ENCODE measurements at places on chromosomes 11 and 22. TPM values are rescaled to one million over a fixed set of nuclear protein-coding genes. Genes with fewer than 3 reads are reported as not detected.

Gene OR51B4
- not detected for total RNA-seq

Gene HIC2
- 4.8 TPM for total RNA-seq

Gene FCHSD2
- total RNA-seq = 7.1 TPM

Gene TRIM49D2
- not detected for total RNA-seq

Gene SLC22A8
- total RNA-seq = not detected

Gene TMA7B
- total RNA-seq = not detected

Gene WBP2NL
- total RNA-seq = not detected

Gene ST14
- total RNA-seq = 231 TPM

Gene F2
- not detected for total RNA-seq

Gene BATF2
- not detected for total RNA-seq

Gene ACCS
- total RNA-seq = 3.8 TPM

Gene GAS2
- total RNA-seq = not detected

Gene AHNAK
- total RNA-seq = 287 TPM

Gene CRYBA4
- total RNA-seq = not detected

Gene OR8D1
- total RNA-seq = not detected

All from PC-3 (cell line).